ENCODE measurements at places on chromosomes 2 and 18.

- DNase-seq, result no peak
These were observed 22.2 kb downstream of the HK2 start for GRCh38 chr2:74856004-74856578.

GRCh38 chr2:37708146-37708545, 36.7 kb upstream of the CDC42EP3 start:
- DNase-seq, result no peak

DNA sequence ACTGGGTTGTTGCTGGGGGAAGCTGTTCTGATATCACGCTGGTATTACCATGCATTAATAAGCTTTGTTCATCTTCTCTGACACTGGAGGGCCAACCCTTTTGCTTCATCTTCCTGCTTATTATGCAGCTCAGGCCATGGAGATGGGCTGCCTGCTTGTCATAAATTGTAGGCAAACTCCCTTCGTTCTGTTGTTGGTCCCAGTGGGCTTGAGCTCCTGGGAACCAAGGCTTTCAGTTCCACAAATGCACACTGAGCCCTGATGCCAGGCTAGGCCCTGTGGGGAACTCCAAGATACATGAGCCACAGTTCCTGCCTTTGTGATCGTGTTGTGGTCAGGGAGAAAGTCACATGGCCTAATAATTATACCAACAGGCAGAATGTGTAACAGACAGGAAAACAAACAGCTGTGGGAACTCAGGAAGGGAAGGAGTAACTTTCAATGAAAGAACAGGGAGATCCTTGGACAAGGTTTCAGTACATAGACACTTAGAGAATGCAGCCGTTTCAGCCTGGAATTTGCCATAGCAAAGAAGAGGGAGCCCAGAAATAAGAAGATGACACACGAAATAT, 49.0 kb upstream of the BCL2L11 start:
- DNase-seq, result no peak

- no peak for DNase-seq
These were observed 215.6 kb upstream of the MAP2 start for GRCh38 chr2:209208211-209208610.

- DNase-seq, result no peak
These were observed 214.4 kb upstream of the SLC39A10 start for GRCh38 chr2:195442458-195443175.

- no peak for DNase-seq
These were observed 204.6 kb upstream of the APCDD1 start for GRCh38 chr18:10249801-10250200.

DNA sequence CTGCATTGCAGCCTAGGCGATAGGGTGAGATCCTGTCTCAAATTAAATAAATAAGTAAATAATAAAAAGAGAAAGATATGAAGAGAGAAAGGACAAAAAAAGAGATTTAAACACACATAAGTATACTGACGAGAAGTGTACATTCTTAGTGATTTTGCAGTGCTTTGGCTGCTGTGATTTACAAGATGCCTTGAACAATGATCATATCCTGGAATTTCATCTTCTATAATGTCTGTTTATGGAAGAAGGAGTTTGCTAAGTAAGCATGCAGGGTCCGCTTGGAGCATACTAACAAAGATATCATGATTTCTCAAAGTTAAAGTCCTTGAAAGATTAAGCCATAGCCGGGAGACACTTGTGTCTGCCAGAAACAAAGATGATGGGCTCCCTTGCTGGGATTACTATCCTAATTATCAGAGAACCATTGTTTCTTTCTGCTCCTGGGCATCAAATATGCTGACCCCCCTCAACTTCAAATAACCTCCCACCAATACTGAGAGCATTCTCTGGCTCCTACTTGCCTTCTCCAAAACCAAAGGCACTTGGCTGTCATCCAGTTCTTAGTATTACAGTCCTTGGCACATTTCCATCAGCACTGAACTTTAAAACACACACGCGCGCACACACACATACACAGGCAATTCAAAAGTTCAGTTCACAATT, 47.5 kb upstream of the STAM2 start:
- no peak for DNase-seq

GRCh38 chr2:12819103-12819475, 102.4 kb downstream of the TRIB2 start:
- no peak for DNase-seq

- DNase-seq, result no peak
These were observed 113.7 kb upstream of the PARD3B start for GRCh38 chr2:204431529-204431928.

DNA sequence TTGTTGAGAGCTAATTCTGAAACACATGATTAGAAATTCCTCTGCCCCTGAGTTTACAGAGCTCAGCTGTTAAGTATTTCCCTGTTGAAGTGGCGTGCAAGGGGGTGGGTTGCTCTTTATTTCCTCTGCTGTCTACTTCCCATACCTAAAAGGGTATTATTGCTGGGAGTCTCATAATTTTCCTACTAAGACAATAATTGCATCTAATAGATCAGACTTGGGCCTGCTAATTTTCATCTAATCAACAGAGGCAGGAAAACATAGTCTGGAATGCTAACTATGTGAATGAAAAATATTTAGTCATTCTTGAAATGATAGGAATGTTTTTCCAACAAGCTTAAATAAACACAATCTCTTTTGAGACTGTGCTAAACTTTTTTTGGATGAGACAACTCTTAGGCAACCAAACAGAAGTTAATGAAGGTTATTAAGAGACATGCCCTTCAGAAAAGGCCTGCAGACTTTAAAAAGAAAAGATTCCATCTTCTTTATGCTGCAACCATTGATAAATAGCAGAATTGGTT, 111.4 kb downstream of the FEZ2 start:
- no peak for DNase-seq

- DNase-seq, result no peak
These were observed 31.2 kb downstream of the CFAP221 start for GRCh38 chr2:119575439-119575838.

DNA sequence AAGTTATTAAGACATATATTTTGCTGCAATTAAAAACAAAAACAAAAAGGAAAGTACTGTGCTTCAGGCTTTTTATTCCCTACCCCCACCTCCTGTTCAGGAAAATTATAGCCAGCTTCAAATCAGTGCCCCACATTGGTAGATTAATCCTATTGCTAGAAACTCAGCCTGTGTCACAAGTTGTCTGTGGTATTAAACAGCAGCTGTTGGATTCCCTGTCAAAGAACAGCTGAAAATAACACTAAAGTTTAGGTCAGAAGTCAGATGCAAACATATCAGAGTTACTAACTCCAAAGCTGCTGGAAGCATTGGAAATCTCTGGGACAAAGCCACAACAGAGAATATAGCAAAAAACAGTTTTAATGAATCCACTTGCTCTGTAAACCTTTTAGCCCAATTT, 818 bp upstream of the CCDC141 start:
- no peak for DNase-seq

- DNase-seq, result no peak
These were observed 923.8 kb downstream of the LRP1B start for GRCh38 chr2:141207036-141207385.

DNA sequence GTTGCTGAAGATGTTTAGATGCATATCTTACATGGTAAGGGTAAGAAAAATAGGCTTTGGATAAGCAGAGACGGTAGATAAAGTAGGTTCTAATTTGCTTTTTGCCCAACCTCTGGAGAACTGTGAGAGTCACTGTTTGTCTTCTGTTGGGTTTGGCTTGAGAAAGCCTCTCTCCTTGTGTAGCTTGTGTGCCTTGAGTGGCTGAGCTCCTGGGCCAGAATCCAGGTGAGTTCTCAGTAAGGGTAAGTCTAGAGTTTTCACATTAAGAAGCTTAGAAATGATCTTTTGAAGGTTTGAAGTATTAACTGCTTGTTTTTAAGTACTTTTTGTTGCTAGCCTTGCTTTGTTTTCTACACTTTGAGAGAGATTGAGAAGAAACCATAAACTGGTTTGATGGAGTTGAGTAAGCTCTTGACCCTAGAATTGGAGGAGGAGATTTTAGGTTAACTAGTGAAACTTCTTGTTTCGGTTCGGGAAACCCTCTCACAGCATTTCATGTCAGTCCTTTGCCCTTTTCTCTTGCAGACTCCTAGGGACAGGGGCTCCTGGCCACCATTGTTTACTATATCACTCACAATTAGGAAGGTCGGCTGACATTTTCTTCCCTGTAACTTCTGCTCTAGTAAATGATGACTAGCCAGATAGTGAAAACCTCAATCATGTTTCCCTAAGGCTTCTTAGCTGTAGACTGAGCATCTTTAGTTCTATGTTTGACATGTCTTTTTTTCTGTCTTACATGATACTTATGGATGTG, 26.0 kb downstream of the MAP4K4 start:
- DNase-seq, result no peak

- no peak for DNase-seq
These were observed 13.4 kb upstream of the NMI start for GRCh38 chr2:151302879-151303278.

DNA sequence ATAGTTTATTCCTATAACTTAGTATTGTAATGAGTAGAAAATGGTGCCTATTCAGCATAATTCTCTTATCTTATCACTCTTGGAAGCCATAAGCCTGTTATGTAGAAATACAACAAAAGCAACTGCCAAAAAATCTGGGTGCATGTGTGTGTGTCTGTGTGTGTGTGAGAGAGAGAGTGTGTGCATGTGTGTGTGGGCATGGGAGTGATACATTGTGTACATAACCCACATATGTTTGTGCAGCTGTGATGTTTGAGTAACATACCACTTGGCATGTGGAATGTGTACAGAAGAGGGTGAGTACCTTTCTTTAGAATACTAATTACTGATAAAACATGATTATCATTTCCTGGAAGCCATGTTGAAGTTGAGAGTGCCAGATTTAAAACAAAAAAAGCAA, 642.3 kb upstream of the SYT4 start:
- DNase-seq, result no peak

DNA sequence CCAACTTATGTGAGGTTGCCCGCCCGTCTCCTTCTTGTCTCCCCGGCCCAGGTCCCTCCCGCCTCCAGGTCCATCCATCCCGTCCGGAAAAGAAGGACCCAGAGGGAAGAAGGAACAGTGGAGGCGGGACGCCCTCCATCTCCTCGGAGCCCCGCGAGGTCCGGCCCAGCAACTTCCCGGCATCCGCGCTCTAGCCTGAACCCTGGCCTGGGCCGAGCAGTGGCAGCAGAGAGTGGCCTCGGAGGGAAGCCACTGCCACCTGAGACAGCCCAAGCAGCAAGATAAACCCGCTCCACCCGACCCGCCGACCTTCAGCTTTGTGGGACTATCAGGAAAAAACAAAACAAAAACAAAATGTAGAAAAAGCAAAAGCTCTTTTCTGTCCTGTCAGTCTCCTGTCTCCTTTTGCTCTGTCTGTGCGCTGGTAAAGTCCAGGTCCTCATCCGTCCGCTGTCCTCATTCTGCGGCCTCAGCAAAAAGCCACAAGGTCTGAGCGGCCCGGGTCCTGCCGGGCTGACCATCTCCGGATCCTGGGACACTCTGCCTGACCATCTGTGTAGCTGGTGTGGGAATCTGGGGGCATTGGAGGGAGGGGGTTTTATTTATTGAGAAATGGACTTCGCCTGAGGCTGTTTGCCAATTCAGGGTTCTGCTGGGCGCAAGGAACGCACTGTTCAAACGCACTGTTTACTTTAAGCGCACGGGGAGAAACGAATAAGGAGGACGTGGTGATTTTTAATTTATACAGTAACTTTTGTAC, 3.1 kb downstream of the DLX1 start:
- no peak for DNase-seq

- DNase-seq, result no peak
These were observed 135.7 kb upstream of the NFATC1 start for GRCh38 chr18:79260023-79260422.

- DNase-seq, result no peak
These were observed 11.8 kb downstream of the TBR1 start for GRCh38 chr2:161427664-161428587.

- no peak for DNase-seq
These were observed 141.1 kb downstream of the HNMT start for GRCh38 chr2:138105358-138105757.

DNA sequence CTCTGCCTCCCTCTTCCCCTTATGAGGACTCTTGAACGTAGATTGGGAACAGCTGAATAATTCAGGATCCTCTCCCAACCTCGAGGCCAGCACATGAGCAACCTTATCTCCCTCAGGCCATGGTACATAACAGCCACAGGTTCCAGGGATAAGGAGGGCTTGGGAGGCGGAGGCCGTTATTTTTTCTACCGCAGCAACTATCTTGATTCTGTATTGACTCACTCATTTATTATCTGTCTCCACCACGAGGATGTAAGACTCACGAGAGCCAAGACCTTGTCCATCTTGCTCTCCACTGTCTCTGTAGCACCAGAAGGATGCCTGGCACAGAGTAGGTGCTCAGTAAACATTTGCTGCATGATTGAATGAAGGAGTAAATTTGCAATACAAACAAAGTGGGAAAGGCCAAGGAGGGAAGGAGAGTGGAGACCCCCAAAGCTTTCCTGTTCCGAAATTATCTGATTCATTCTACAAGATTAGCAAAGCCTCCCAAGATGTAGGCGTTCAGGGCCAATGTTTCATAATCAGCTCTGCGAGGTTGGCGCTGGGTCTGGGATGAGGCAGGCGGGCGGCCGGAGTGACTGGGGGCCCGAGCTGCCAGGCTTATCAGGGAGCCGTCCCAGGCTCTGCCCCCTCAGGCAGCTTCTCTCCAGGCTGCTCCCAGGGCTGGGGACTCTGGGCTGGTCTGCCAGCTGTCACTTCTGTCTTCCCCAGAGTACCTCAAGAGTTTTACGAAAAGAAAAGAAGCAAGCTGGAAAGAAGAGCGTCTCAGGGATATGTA, 31.6 kb downstream of the INPP5D start:
- no peak for DNase-seq

DNA sequence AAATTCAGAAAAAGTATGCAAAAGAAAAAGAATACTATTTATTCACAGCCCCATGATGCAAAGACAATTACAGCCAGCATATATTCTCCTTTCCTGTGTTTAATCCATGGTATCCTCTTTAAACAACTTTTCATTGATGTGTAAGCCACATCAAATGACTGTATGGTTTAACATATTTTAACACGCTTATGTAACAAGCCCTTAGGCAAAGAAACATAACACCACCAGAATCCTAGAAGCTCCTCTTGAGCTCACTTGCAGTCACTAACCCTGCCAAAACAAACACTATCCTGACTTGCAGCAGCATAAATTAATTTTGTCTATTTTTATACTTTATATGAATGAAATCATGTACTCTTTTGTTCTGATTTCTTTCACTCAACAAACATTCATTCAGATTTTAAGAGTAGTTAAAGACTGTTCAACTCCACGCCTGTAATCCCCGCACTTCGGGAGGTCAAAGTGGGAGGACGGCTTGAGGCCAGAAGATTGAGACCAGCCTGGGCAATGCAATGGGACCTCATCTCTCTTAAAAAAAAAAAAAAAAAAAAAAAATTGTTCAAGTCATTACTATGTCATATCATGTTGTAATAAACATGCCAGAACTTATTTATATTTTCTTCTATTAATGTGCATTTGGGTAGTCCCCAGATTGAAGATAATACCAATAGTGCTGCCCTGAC, 226.3 kb downstream of the NBAS start:
- no peak for DNase-seq

DNA sequence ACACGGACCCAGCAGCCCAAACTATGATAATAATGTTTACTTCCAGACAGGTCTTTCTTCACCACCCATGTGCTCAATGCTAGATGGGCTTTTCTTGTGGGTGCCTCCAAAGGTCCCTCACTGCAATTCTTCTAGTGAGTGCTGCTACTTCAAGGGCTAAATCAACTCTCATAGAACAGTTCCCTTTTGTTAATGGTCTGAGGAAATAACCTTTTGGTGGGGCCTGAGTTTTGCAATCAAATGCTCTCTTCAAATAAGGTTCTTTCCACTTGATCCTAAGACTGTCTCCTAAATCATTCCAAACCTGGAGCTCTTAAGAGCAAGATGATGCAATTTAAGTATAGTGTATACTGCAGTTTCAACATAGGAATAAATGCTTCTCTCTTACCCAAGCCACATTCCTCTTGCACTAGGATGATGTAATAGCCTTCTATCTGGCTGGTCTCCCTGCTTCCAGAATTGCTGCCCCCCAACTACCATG, 6.0 kb downstream of the NEMP2 start:
- DNase-seq, result no peak

Data from activated T-cell treated with anti-CD3 and anti-CD28 coated beads for 1 hour (primary cell).